Muscle of arm (tissue), 14 donors: ENCODE measurements at places on chromosomes 6 and 20. TPM values are rescaled to one million over a fixed set of nuclear protein-coding genes. Genes with fewer than 3 reads are reported as not detected.

The LAMA2 gene
- 162 TPM for polyA plus RNA-seq

The OVOL2 gene
- not detected for polyA plus RNA-seq

The TNFRSF21 gene
- polyA plus RNA-seq, result 20.5 TPM

The SCRT2 gene
- not detected for polyA plus RNA-seq

- no peak for DNase-seq
Observed at GRCh38 chr6:132725947-132726607, 12.2 kb upstream of the VNN1 start.

DNA sequence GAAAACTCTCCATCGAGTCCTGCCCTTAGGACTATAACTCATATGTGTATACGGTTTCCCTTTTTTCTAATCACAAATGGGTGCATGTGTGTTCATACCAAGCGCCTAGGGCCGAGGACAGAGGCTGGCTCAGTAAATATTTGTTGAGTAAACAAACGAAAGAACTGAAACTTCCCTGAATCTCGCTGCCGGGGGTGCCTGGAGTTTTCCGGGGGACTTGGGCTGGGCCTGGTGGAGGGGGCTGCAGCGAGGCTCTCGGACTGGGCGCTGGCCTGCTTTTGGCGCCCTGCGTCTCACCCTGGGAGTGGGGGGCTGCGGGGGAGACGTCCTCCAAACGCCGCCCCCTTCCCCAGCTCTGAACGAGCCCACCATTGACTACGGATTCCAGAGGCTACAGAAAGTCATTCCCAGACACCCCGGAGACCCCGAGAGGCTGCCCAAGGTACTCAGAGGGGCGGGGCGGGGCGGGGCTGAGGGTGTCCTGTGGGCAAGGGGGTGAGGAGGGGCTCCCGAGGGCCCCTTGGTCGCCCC is 49.0 kb downstream of the CPXM1 start:
- no peak for DNase-seq

GRCh38 chr6:33430991-33431879 is 11.4 kb downstream of the SYNGAP1 start:
- no peak for DNase-seq

DNA sequence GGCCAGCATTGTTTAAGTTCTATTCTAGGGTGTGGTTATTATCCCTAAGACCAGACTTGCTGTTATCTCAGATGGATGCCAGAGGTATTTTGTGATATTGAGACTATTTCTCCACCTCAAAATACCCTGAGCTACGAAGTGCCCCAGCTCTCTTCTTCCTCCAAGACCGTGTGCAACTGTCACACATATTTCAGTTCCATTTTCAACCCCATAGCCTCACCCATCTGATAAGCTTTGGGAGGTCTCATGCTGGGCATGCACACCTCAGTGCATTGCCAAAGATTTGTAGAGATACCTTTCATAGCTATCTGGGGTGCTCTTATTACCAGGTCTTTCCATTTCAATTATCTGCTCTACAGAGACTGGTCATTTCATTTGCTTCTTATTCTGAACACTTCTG is 815.8 kb upstream of the EYS start:
- DNase-seq, result no peak

GRCh38 chr6:30100585-30101443 is 12.1 kb downstream of the TRIM31 start:
- no peak for DNase-seq

- DNase-seq, result no peak
Observed at GRCh38 chr20:19363476-19363875, 151.0 kb downstream of the SLC24A3 start.

DNA sequence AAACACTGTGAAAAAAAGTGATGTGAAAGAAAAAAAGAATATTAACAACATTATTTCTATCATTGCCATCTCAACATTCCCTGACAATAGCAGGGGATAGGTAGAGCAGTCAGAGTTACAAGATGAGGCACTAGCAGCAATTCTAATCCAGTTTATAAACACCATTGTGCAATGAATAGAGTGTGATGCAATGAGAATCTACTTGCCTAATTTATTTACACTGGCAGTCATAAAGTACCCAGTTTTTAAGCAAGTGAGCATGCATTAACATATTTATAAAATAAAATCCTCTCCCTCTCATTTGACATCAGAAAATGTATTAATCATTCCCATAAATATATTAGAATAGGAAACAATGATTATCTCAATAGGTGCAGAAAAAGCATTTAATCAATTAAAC is 2.5 kb upstream of the MANEA start:
- no peak for DNase-seq

DNA sequence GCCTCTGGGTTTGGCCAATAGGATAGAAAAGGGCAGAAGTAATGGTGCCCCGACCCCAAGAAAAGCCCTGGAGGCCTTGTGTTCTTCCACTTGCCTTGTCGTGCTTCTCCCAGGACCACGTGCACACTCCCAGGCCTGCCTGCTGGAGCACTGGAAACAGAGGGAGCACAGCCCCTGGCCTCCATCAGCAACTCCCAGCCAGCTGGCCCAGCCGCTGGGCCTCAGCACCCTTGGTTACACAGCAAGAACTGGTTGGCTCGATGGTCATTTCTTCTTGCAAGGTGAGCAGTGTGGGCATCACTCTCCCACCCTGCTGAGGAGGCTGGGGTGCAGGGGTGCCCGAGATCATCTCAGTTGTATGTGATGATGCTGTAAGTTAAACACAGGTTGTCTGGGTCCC is 69.2 kb upstream of the CST7 start:
- DNase-seq, result no peak
